GM23338 (cell line): ENCODE measurements at places on chromosomes 6 and 20. TPM values are rescaled to one million over a fixed set of nuclear protein-coding genes. Genes with fewer than 3 reads are reported as not detected.

Gene MATN4
- 4.2 and 5.1 TPM in 2 replicates for total RNA-seq

Gene SCRT2
- total RNA-seq, result 0.31 and 0.35 TPM in 2 replicates

Gene SLC16A10
- 30.9 and 37.6 TPM in 2 replicates for total RNA-seq

Gene MOG
- total RNA-seq, result 0.74 and 2.5 TPM in 2 replicates

Gene PRR18
- 0.08 and 0.24 TPM in 2 replicates for total RNA-seq

Gene RAMACL
- total RNA-seq, result 4.0 and 4.2 TPM in 2 replicates

Gene BPIFB3
- total RNA-seq, result not detected in 2 replicates

Gene PGC
- total RNA-seq, result not detected in 2 replicates

Gene SLC44A4
- total RNA-seq, result 3.7 and 4.6 TPM in 2 replicates

Gene C20orf141
- total RNA-seq, result not detected in 2 replicates

Gene NRSN1
- 0.54 and 1.5 TPM in 2 replicates for total RNA-seq

Gene ENPP4
- 4.4 and 5.6 TPM in 2 replicates for total RNA-seq

Gene TSHZ2
- total RNA-seq, result 0.49 and 0.89 TPM in 2 replicates

Gene BANF2
- not detected in 2 replicates for total RNA-seq

Gene ZBTB12
- 14.4 and 14.9 TPM in 2 replicates for total RNA-seq

Gene CST4
- not detected in 2 replicates for total RNA-seq

Gene PACRG
- total RNA-seq, result 0.17 and 1.7 TPM in 2 replicates

Gene BPIFB1
- not detected in 2 replicates for total RNA-seq

Gene MDFI
- 41.5 and 51.4 TPM in 2 replicates for total RNA-seq

Gene CNR1
- 2.6 and 2.8 TPM in 2 replicates for total RNA-seq

Gene C20orf144
- total RNA-seq, result 0.66 TPM in 1 of 2 replicates, not detected in the other

Gene ERGIC3
- 121 and 147 TPM in 2 replicates for total RNA-seq

Gene SLC17A9
- 24.2 and 32.0 TPM in 2 replicates for total RNA-seq

Gene RUNX2
- total RNA-seq, result 0.70 and 1.7 TPM in 2 replicates
